ENCODE measurements at places on chromosomes 1 and 21.

DNA sequence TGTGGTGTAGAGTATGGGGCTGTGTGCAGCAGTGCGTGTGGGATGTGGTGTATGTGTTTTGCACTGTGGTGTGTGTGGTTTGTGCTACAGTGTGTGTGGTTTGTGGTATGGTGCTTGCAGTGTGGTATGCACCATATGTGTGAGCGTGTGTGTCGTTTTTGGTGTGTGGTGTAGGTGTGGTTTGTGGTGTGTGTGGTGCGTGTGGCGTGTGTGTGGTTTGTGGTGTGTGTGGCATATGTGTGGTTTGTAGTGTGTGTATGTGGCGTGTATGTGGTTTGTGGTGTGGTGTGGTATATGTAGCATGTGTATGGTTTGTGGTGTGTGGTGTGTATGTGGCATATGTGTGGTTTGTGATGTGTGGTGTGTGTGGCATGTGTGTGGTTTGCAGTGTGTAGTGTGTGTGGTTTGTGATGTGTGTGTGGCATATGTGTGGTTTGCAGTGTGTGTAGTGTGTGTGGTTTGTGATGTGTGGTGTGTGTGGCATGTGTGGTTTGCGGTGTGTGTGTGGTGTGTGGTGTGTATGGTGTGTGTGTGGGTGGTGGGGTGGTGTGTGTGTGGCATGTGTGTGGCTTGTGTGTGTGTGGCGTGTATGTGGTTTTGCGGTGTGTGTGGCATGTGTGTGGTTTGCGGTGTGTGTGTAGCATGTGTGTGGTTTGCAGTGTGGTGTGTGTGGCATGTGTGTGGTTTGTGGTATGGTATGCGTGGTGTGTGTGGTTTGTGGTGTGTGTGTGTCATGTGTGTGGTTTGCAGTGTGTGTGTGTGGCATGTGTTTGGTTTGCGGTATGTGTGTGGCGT is 53.5 kb upstream of the TRAPPC10 start:
- DNase-seq: no peak

GRCh38 chr1:155133799-155134281 is 1.8 kb upstream of the SLC50A1 start:
- no peak for DNase-seq

DNA sequence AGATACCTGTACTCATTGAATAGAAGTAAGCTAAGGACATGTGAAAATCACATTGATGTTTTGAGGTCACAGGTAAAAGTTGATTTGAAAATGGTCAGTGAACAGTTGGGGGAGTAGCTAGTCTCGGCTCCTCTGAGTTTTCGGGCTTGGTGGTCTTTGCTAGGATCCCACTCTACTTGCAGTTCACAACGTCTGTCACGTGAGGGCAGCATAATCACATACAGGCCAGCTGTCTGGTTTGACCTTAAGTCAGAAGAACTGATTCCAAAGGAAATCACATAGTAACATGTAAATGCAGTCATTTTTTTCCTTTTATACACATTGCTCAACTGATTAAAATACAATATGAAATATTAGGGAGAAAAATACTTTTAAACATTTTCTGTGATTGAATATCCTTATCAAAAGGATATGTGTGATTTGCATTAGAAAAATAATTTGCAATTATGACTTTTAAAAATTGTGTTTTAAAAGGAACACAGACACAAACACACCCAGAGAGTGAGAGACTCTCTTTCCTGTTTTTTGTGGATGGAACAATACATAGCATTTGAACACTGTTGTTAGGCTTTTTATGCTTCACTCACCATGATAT is 21.8 kb upstream of the PDC start:
- peak; percentile 3 for DNase-seq

DNA sequence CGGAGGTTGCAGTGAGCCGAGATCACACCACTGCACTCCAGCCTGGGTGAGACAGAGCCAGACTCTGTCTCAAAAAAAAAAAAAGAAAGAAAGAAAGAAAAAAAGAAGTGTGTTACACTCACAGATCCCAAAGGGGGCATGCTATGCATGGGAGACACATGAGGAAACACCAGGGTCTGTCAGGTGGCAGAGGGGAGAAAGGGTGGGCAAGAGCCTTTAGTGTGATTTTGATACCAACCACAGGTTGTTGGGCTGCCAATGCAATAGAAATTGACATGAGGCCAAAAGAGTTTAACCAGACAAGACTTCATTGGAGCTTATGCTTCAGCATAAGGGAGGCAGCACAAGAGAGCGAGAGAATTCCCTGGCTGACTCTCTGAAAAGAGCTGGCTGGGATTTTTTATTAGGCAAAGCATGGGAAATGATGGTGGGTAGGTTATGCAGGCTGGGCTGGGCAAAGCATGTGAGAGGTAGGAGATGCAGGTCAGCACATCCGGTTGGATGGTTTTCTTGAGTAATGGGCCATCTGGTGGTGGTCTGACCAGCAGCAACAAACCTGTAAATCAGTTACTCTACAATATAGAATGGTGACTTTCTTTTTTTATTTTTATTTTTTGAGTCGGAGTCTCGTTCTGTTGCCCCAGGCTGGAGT is 11.7 kb upstream of the EXTL1 start:
- DNase-seq: no peak

GRCh38 chr21:44918581-44919033 is 2.1 kb downstream of the ITGB2 start:
- no peak for DNase-seq

- DNase-seq: no peak
These were observed 17.6 kb downstream of the MAPKAPK2 start for GRCh38 chr1:206702260-206702659.

DNA sequence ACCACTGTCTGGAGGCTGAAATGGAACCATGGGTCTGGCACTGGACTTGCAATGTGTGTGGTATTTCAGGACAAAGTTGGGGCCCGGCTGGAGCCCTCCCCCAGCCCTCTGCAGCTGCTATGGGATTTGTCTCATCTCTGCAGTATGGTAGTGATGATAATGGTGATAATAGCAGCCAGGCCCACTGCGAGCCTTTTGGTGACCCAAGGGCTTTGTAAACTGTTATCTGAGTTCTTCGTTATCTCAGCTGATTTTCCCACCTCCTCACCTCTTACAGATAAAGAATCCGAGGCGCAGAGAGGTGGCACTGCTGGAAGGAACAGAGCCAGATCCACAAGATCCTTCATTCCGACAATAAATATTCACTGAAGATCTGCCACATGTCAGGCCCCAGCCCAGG is 11.7 kb upstream of the WNT4 start:
- no peak for DNase-seq

DNA sequence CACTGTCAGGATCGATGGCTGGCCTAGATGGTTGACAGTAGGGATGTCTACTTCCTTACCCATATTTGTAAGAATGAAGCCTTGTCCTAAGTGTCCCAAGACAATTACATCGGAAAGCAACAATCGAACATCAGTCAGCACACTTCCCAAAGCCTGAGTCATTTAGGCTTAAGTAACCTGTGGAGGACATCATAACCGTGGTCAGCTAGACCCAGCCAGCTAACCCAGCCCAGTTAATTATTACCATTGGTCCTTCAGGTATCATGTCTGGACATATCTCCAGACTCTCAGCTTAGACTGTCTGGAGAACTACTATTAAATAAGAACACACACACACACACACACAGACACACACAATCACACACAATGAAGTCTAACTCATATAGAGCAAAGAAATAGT is 264.7 kb downstream of the TRABD2B start:
- no peak for DNase-seq

DNA sequence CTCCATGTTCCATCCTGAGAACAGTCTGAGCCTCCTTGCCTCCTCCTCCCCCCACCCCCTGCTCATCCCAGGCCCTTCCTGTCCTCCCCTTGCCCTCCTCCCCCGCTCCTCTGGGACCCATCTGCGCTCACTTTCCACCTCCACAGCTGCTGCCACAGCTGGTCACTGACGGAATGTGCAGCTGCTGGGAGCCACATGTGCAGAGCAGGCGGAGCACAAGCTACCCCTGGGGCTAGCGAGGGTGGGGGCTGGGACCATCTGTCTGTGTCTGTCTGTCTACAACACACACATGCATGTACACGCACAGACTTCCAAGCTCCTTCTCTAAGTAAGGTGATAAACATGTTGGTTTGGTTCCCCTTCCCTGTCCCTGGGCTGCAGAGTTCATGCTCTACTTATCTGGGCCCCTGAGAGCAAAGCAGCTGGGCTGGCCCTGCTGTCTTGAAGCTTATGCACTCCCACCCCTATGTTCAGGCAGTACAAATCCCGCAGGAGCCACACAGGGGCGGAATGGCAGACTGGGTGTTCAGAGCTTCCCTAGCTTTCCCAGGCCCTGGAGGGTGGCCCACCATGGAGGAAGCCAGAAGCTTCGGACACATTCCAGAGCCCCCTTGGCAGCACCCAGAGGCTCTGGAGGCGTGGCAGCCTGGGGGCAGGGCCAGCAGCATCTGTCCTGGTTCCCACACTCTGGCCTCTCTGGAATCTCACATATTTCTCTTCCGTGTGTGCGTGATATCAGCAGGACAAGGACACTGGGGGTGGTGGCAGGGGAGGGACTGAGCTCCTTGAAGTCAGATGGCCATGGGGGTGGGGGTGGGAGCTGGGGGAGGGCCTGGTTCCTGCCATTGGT is 7.0 kb upstream of the HEYL start:
- no peak for DNase-seq

- DNase-seq: no peak
These were observed 14.3 kb downstream of the OR2B11 start for GRCh38 chr1:247443641-247444040.

GRCh38 chr1:51567653-51568052 is 48.6 kb upstream of the EPS15 start:
- no peak for DNase-seq

- DNase-seq: no peak
These were observed 82.3 kb downstream of the TM2D1 start for GRCh38 chr1:61642475-61643232.

- peak; percentile 47 for DNase-seq
These were observed 5.2 kb downstream of the H6PD start for GRCh38 chr1:9239622-9240401.

GRCh38 chr1:19310720-19311502 is 1.0 kb downstream of the AKR7A2 start:
- DNase-seq: no peak

- DNase-seq: no peak
These were observed 185.1 kb downstream of the FCRL5 start for GRCh38 chr1:157367091-157367739.

GRCh38 chr1:198492872-198493271 is 47.6 kb downstream of the ATP6V1G3 start:
- DNase-seq: no peak

DNA sequence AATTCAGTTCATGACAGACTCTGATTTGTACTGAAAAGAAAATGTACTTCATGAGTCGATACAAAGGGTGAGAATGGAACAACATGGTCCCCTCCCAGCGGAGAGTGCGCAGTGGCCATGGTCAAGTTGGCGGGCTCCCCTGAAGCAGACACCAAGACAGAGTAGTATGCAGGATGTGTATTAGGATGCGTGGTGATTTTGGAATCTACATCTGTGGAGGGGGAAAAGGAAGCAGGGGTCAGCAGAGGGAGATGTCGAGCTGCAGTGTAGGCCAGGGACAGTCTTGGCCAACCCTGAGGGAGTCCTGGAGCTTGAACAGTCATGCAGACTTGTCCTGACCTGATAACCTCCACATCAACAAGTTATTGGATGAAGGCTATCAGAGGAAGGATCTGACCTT is 481.0 kb downstream of the OMA1 start:
- DNase-seq: no peak

GRCh38 chr21:31938330-31939301 is 65.8 kb downstream of the HUNK start:
- DNase-seq: no peak

DNA sequence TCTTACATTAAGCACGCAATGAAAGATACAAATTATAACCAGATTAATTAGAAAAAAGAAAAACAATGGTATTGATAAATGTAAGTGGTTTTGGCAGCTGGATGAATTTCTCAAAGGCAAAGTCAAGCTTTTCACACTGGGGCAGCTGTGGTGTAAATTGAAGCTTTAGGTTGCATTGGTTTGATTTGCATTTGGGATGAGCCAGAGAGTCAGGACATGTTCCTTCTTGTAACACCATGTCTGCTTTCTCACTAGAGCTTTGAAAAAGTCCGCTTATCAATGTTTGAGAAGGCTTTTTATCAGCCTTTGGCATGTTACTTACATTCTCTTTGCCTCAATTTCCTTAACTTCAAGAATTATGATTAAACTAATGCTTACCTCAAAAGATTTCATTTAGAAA is 173.9 kb downstream of the GPATCH2 start:
- no peak for DNase-seq

GRCh38 chr1:30663596-30664091 is 59.7 kb downstream of the MATN1 start:
- DNase-seq: no peak

DNA sequence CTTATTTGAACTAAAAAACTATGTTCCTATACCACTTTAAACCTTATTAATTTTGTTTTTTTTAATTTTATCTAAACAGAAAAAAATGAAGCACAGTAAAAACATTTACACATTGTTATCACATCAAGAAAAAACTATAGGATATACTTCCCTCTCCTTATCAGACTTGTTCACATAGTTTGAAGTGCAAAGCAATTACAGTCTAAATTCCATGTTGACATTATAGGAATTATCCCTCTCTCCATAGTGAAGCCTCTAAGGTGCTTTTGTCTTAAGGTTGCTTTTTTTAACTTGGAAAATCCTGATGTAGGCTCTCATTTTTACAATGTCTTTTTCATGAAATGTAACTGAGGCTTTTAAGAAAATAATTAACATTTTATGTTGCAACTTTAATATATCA is 85.8 kb downstream of the RGS21 start:
- no peak for DNase-seq

- no peak for DNase-seq
These were observed 56.3 kb upstream of the CNN3 start for GRCh38 chr1:94983171-94983739.

- DNase-seq: no peak
These were observed 13.7 kb downstream of the MRAP start for GRCh38 chr21:32312326-32312725.

GRCh38 chr1:62288662-62289061 is 30.6 kb downstream of the KANK4 start:
- DNase-seq: no peak

DNA sequence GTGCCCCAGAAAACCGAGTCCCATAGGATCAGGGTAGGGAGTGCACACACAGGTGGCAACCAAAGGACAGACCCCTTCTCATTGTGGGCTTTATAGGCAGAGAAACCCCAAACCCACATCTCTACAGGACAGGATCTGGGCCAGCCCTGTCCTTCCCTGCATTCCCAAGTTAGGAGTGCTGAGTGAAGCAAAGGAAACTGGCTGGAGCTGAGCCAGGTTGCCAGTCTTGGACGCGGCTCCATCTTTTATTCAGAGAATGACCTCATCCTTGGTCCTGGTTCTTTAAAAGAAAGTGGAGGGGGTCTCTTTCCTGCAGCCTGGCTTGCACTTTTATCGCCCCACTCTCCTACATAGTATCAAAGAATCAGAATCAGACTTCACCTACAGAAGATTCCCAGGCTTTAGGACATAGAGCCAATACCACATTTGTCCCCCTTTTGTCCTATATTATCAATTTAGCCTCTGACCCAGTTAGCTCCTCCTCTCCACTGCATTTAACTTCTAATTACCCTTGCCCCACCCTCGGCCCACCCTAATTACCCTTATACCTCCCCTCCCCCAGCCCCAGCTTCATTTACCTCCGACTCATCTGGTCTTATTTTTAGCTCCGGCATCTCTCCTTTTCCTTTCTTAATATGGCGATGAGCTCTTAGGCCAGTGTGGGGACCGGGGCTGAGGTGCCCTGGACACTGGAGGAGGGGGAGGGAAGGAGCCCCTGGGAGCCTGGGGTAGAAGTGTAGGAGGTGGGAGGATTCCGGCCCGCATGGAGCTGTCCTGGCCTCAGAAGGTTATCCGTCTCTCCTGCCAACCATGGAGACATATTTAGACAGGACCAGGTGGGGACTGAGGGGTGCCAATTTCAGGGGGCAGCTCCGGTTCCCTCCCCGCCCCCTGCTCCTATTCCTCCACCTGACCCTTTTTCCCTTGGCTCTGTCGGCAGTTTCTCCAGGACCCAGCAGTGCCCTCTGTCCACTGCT is at the start of gene CASQ1:
CASQ1 (plus strand) TSS at position 927 of the 977 bp plus-strand sequence. CDS start 177 bp downstream, outside the sequence.
- no peak for DNase-seq
